ENCODE measurements at places on chromosomes 6 and 20. TPM values are rescaled to one million over a fixed set of nuclear protein-coding genes. Genes with fewer than 3 reads are reported as not detected.

The C20orf144 gene
- total RNA-seq: 0.29 TPM

The SCRT2 gene
- not detected for total RNA-seq

The ADGRB3 gene
- total RNA-seq: not detected

The GPSM3 gene
- 265 TPM for total RNA-seq

The OR12D3 gene
- not detected for total RNA-seq

The TDRD6 gene
- not detected for total RNA-seq

The KCNB1 gene
- total RNA-seq: 0.12 TPM

The SEMG1 gene
- not detected for total RNA-seq

The PHACTR1 gene
- total RNA-seq: 3.3 TPM

The TFAP2A gene
- not detected for total RNA-seq

The NFATC2 gene
- 87.5 TPM for total RNA-seq

The PGC gene
- total RNA-seq: not detected

The NMBR gene
- total RNA-seq: not detected

The ABCF1 gene
- total RNA-seq: 104 TPM

The BPI gene
- total RNA-seq: not detected
